ENCODE measurements at places on chromosomes 1 and 21. TPM values are rescaled to one million over a fixed set of nuclear protein-coding genes. Genes with fewer than 3 reads are reported as not detected.

DNA sequence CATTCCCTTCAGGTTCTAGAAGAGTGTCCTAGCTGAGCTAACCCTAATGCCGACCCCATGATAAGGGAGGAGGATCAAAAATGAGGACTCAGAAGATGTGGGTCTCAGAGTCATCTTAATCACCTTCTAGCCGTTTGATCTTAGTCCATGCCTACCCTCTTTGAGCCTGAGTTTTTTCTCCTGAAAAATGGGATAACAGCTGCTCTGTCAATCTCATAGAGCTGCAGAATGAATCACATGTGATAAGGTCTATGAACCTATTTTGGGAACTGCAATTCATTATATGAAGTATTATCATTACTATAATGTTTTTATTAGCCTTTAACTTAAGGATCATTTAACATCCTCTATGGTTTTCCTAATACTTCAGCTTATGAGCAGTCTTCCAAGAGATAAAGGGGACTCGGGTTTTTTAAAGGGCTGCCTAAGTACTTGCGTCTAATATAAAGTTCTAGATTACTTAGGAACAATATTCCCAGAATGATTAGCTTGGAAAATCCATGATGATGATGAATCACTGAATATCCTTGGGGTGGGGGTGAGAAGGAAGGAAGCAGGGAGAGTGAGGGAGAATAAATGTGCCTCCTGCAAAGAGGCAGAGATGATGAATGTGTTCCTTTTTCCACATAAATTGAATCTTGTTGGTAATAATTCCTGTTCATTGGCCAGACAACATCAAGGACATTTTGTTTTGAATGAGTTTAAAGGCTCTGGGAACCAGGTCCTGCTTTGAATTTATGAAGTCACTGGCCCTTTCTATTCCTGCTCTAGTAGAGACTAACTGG is 66.8 kb downstream of the COLGALT2 start:
- DNase-seq = no peak

CAPN8 gene
- total RNA-seq = 2.6 TPM

GPR153 gene
- total RNA-seq = 6.4 TPM

DNA sequence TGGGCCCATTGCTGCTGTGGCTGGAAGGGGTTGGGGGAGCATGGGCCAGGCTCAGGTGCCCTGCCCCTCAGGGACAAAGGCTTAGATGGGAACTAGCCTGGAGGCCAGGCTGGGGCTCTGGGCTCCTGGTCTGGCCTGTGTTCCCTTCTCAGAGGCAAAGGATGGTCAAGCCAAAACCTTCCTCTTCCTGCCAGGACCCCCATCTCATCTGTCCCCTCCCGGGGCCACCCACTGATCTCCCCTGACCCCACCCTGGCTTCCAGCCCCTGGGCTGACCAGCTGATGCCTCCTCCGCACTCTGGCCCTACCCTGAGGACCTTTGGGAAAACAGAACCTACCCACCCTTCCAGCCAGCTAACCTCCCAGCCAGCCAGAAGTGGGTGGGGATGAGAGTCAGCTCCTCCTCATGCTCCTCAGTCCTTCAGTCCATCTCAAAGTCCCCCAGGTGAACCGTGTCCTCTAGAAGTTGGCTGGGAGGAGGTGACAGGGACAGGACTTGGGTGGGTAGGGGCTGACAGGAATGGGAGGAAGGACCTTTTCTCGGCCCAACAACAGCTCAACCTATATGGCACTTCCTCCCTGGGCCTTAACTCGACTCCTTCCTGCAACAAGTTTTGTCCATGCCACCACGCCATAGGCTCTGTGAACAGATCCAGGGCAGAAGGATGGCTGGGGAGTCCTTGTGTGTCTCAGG is 7.5 kb downstream of the PEAR1 start:
- DNase-seq = no peak

HECTD3 gene
- 32.1 TPM for total RNA-seq
